ENCODE measurements at places on chromosomes 2 and 18. TPM values are rescaled to one million over a fixed set of nuclear protein-coding genes. Genes with fewer than 3 reads are reported as not detected.

Gene SAG
- polyA plus RNA-seq, result not detected

Gene B3GNT2
- polyA plus RNA-seq, result 29.8 TPM

Gene GAREM2
- 2.3 TPM for polyA plus RNA-seq

Gene CARF
- polyA plus RNA-seq, result 5.3 TPM

- no peak for DNase-seq
These were observed 63.0 kb downstream of the PPP1R1C start for GRCh38 chr2:182048621-182049020.

Measured in CD4-positive, alpha-beta memory T cell (primary cell).